ENCODE measurements at places on chromosomes 5 and 9. TPM values are rescaled to one million over a fixed set of nuclear protein-coding genes. Genes with fewer than 3 reads are reported as not detected.

GRCh38 chr5:120886351-120886860, 422.3 kb downstream of the PRR16 start:
- no peaks in the 10 kb centered on the region for H3K36me3 ChIP-seq
- H3K27me3 ChIP-seq = no peaks in the 10 kb centered on the region
- H3K27ac ChIP-seq = no peak overlapping the region
- DNase-seq = no peak
- no peak overlapping the region for H3K4me3 ChIP-seq

DNA sequence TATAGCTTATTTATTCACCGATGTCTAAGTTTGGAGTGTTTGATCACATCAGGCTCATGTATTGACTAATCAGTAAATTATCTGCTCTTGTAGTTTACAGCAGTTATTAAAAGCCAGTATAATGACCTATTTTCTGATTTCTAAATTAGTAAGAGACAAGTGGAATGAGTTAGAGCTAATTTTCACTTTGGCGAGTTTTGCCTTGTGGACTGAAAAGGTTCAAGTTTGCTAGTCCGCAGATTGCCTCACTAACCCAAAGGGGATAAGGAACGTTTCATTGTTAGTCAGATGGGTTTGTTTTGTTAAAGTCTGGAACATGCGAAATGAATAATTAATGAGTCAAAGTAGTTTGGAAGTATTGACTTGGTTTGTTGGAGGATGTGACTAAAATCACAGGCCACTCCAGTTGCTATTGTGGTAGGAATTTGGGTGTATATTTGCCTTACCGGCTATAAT, 40.1 kb downstream of the SMARCA2 start:
- H3K27me3 ChIP-seq = no peaks in the 10 kb centered on the region
- no peak overlapping the region for H3K27ac ChIP-seq
- H3K4me3 ChIP-seq = no peak overlapping the region
- no peak for DNase-seq

IL3 gene
- total RNA-seq = not detected

- H3K4me1 ChIP-seq = no peaks in the 10 kb centered on the region
- H3K27me3 ChIP-seq = no peaks in the 10 kb centered on the region
- no peak for DNase-seq
- no peak overlapping the region for H3K4me3 ChIP-seq
- H3K27ac ChIP-seq = no peak overlapping the region
- H3K36me3 ChIP-seq = no peaks in the 10 kb centered on the region
These were observed 182.9 kb upstream of the MEF2C start for GRCh38 chr5:89065919-89066318.

DNA sequence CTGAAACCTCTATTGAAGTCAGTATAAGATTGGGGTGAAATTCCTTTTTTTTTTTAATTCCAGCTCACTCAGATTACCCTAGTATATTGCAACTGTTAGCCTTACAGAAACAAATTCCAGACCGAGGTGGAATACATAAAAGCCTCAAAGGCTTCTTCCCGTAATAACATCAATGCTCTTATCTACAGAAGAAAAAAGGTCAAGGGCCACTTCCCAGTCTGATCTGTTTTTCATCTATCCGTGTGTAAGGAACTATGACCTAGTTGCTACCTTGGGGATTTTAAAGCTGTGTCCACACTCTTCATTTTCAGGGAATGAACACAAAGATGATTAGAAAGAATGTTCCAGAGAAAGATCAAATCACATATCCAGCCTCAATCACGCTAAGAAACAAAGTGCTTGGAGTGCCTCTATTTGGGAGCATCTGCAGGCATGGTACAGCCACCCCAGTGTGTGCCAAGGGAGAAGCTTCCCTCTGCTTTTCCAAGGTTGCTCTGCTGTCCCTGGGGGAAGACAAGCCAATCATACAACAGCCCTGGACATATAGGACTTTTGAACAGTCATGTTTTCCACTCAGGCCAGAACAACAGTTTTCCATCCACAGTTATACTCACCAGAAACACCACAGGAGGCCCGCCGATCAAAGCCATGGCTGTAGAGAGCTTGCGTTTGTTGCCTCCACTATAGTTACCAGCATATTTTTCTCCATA, 23.5 kb downstream of the NIPSNAP3B start:
- H3K27me3 ChIP-seq = no peaks in the 10 kb centered on the region
- DNase-seq = no peak
- peaks cover 57% of the 10 kb centered on the region for H3K36me3 ChIP-seq
- H3K27ac ChIP-seq = no peak overlapping the region
- H3K4me3 ChIP-seq = no peak overlapping the region
- H3K4me1 ChIP-seq = no peaks in the 10 kb centered on the region

GOLGA2 gene
- 44.2 TPM for total RNA-seq

DNA sequence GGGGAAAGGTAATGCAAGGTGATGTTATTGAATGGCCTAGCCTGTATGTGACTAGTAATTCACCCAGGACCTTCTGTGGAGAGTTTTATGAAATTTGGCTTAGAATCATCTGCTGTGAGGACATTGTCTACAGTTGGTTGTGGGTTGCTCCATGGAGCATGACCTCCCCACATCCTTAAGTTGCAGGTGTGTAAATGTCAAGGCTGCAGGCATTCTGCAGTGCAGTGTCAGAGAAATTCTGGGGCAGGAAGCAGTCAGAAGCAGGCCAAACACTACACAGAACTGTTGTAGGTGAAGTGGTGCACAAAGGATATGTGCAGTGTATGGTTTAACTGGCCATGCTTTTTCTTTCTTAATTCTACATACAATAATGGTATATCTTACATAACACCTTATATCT, 588.3 kb downstream of the EBF1 start:
- H3K36me3 ChIP-seq = 0 out of 2 replicates have a peak, but pooled peaks cover 1% of the 10 kb centered on the region
- no peak overlapping the region for H3K27ac ChIP-seq
- H3K4me3 ChIP-seq = no peak overlapping the region

ELOVL7 gene
- 2.5 TPM for total RNA-seq

DNA sequence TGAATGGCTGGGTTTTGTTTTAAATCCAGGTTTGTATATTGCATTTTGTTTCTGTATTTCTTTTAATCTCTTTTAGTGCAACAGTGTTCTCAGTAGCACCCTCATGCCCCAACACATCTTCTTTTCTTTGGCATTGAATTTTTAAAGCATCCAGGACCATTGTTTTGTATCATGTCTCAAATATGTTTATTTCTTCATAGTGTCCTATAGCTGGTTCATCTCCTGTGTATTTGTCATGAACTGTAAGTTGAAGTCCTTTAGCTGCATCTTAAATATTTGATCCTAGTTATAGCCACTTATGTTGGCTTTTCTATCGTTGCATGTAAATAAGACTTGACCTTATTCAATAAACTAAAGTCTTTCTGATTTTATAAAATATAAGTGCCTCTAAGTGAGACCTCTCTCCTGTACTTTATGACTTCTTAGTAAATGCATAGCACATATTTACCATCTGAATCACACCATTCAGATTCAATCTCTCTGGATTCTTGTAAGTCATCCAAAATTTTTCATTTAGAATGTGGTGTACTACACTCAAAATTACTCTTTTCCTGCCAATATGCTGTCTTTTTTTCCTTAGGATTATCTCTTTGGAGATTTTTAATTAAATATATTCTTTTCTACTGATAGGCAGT, 21.0 kb upstream of the ERCC6L2 start:
- H3K36me3 ChIP-seq = no peaks in the 10 kb centered on the region
- no peak overlapping the region for H3K4me3 ChIP-seq
- no peak overlapping the region for H3K27ac ChIP-seq
- H3K27me3 ChIP-seq = no peaks in the 10 kb centered on the region
- DNase-seq = no peak

- H3K27ac ChIP-seq = no peak overlapping the region
- H3K4me3 ChIP-seq = no peak overlapping the region
- H3K36me3 ChIP-seq = peaks cover 5% of the 10 kb centered on the region
- no peak for DNase-seq
- no peaks in the 10 kb centered on the region for H3K27me3 ChIP-seq
These were observed 84.6 kb upstream of the PPP1R26 start for GRCh38 chr9:135394699-135395645.

- no peaks in the 10 kb centered on the region for H3K36me3 ChIP-seq
- H3K27me3 ChIP-seq = no peaks in the 10 kb centered on the region
- DNase-seq = no peak
- H3K4me3 ChIP-seq = no peak overlapping the region
- H3K27ac ChIP-seq = no peak overlapping the region
- H3K4me1 ChIP-seq = no peaks in the 10 kb centered on the region
These were observed 11.0 kb downstream of the COL5A1 start for GRCh38 chr9:134652291-134653225.

- no peaks in the 10 kb centered on the region for H3K27me3 ChIP-seq
- H3K36me3 ChIP-seq = peaks cover 22% of the 10 kb centered on the region
- DNase-seq = no peak
- H3K4me1 ChIP-seq = peaks cover 28% of the 10 kb centered on the region
These were observed 31.2 kb downstream of the SEMA4D start for GRCh38 chr9:89466451-89467277.

HSPA9 gene
- 399 TPM for total RNA-seq

- peaks cover 2% of the 10 kb centered on the region for H3K4me1 ChIP-seq
- peaks cover 5% of the 10 kb centered on the region for H3K36me3 ChIP-seq
- H3K27me3 ChIP-seq = no peaks in the 10 kb centered on the region
- no peak overlapping the region for H3K27ac ChIP-seq
- H3K4me3 ChIP-seq = no peak overlapping the region
- no peak for DNase-seq
These were observed 553.3 kb upstream of the SGCD start for GRCh38 chr5:155773680-155774079.

Measured in H9 (cell line).